Caudate nucleus (tissue), 63 donors: ENCODE measurements at places on chromosomes 7 and 10.

GRCh38 chr10:74623786-74624185 is 202.6 kb upstream of the KAT6B start:
- no peak for DNase-seq

- DNase-seq: no peak
Measured at GRCh38 chr7:113086431-113086888, at the start of gene GPR85. Gene GPR85 (minus strand): TSS chr7:113086827. CDS start chr7:113084721, 2,106 bp downstream.

GRCh38 chr7:159317294-159317693 is 172.6 kb upstream of the VIPR2 start:
- DNase-seq: no peak

DNA sequence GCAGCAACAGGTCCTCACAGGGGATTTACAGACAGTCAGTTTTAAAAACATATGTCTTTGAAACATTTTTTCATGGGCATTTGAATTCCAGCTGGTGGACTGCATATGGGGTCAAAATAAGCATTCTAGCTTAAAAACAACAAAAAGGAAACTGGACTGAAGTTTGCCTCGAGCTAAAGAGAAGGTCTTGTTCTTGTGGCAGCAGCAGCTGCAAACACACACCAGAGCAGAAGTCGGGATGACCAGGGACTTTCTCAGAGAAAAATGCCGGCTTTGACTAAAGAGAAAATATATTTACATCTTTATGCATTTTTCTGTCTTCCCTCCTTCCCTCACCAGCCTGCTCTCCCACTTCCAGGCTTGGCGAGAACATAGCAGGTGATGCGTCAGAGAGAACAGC is 361.4 kb downstream of the CXCL12 start:
- DNase-seq: no peak

- no peak for DNase-seq
Measured at GRCh38 chr7:86776136-86776535, 132.4 kb downstream of the GRM3 start.

DNA sequence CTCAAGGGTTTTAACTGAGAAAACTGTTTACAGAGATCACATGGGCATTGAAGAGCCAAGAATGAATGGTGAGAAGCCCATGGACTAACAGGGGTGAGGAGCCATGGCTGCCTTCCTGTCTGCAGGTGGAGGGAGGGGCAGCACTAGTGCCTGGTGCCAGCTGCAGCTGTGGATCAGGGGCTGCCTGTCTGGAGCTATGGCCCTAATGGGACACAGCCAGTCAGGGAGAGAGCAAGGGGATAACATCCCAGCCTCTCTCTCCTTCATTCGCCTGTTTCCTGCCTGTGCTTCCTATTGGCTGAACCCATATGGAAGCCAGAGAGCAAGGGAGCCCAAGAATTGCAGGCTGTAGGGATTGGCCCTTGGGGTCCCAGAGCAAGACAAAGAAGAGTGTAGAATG is 125.8 kb upstream of the GAD2 start:
- DNase-seq: no peak

DNA sequence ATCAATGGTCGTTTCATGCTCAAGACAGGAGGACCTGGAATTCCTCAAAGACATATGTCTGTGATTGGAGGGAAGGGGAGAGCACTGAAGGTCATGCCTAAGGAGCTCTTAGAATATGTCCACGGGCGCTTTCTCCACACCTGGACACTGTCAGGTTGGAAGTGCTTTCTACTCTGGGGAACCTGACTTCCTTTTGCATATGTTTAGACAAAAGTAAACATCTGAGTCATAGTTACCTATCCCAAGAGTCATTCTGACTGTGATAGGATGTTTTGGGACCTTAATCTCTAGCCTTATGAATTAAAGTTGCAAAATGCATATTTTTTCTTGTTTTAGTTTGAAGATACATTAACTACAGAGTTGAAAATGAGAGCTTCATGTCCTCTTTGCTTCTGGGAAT is 251.7 kb downstream of the KLF6 start:
- DNase-seq: no peak

DNA sequence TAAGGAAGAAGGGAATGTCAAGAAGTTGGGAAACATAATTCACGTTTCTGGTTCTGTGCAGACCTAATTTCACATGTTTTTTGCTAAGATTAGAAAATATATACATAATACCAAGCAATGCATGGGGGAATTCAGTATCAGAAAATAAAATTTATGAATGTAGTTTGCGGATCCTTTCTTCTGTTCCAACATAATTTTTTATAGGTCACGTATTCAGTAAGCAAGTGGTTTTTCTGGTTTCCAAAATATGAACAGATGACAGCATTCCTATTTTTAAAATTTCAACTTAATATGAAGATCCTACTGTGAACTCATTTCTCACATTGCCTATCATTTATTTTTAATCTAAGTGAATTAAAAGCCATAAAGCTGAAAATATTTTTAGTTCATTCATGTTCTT is 560.0 kb upstream of the NRG3 start:
- DNase-seq: no peak

GRCh38 chr7:111088328-111088727 is 2.6 kb upstream of the LRRN3 start:
- DNase-seq: no peak

GRCh38 chr7:84230491-84230890 is 35.9 kb upstream of the SEMA3A start:
- no peak for DNase-seq

GRCh38 chr10:12649012-12649584 is 299.8 kb downstream of the CAMK1D start:
- no peak for DNase-seq

DNA sequence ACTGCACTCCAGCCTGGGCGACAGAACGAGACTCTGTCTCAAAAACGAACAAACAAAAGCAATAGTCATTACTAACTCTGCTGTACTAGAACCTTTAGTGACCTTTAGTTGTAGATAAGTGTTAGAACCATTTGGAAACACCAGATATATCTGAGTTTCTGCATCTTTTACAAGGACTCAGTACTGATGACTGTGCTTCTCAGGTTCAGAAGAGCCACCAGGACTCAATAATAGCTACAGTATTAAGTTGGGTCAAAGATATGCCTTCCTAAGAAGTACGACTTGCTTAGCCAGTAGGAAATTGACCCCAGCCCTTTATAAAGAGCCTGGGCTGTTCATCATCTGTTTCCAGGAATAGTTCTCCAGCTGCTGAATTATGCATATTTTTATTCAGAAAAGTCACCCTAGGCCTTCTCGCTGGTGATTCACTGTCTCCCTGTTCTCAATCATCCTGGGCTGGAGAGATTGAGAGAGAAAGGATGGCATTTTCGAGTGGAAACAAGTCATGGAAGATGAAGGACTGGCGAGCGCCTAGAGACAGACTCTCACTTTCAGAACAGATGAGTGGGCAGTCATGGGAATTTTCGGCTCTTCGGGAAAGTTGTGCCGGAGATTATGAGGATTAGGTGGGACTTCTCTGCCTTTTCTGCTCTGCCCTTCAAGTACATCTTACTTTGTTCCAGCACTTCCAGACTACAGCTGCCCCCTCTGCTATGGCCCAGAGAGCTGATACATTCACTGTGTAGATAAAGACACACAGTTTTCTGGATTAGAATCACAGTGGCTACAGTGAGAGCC is 316.1 kb downstream of the CCDC3 start:
- no peak for DNase-seq
